Activated T-cell treated with anti-CD3 and anti-CD28 coated beads, Interleukin-2, amount 50 U/mL, for 48 hours (primary cell): ENCODE measurements at places on chromosomes 11 and 22.

DNA sequence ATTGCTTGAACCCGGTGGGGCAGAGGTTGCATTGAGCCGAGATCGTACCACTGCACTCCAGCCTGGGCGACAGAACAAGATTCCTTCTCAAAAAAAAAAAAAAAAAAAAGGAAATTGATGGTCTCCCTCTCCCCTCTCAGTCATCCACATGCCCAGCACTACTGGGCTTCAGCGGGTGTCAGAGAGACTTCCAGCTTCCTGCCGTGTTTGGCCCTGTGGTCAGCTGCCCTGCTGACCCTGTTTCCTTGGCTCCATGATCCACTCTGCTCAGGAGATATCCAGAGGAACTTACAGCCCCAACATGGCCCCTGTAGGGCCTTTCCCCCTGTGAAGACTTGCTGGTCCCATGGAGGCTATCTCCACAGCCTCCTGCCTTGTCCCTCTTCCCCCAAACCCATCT lies 6.1 kb upstream of the PNPLA3 start:
- DNase-seq = no peak

GRCh38 chr11:66646828-66647227 lies 8.3 kb downstream of the RBM4 start:
- DNase-seq = no peak

DNA sequence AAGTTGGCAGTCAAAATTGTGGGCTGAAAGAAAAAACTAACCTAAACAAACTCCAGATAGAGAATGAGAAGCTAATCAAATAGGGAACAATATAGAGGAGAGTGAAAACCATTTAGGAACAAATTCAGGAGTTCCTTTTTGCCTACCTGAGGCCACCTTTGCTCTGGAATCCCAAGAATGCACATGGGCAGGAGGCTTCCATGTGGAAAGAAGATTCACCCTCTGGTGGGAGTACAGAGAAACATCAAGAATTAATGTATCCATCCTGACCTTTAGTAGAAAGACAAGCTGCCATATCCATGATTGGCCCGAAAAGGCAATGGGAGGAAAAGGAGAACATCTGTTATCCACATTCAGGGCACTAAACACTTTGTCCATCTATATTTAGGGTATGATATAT lies 35.0 kb upstream of the MRGPRX1 start:
- DNase-seq = no peak

GRCh38 chr11:119091966-119092879 lies 7.5 kb downstream of the HMBS start:
- peak; percentile 31 for DNase-seq

DNA sequence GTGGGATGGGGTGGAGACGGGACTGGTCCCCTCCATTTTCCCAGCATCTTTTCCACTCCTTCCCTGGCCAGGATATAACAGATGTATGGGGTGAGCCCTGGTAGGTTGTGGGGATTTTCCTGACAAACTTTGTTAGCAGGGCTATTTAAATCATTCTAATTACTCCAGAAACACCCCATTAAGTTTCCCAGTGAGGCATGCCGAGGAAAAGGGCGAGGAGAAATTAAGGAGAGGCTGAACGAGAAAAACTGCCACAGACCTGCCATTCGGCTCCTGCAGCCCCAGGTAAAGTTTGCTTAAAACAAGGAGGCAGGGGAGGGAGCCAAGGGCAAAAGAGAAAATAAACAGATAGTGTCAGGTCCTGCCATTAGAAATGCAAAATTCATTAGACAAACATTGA lies 428.2 kb downstream of the BUD13 start:
- no peak for DNase-seq

- DNase-seq = no peak
Measured at GRCh38 chr11:71189768-71190315, 62.5 kb downstream of the SHANK2 start.

DNA sequence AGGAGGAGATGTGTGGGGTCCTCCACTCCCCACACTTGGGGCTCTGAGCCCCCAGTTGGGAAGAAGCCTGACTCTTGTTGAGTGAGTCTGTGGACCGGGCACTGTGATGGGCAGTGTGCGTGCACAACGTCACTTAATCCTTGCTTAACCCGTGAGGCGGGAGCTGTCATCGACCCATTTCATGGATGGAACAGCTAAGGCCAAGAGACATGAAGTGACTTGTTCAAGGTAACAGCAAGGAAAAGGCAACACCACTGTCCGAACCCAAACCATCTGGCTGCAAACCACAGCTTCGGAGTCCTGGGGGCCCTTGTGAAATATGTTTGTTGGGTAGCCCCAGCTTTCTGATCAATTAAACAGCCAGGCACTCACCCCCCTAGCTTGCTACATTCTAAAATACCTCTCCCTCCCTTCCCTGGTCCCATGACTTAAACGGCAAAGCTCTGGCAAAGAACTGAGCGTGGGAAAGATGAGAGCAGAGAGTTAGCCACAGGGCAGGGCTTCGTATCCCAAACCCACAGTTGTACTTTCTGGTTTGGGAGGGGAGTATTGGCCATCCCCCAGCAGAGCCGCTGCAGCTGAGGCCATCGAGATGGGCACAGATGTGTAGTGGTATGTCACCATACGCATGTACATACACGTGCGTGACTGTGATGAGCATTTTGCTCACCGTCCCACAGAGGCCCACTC lies 26.3 kb downstream of the FADS2 start:
- DNase-seq = no peak

DNA sequence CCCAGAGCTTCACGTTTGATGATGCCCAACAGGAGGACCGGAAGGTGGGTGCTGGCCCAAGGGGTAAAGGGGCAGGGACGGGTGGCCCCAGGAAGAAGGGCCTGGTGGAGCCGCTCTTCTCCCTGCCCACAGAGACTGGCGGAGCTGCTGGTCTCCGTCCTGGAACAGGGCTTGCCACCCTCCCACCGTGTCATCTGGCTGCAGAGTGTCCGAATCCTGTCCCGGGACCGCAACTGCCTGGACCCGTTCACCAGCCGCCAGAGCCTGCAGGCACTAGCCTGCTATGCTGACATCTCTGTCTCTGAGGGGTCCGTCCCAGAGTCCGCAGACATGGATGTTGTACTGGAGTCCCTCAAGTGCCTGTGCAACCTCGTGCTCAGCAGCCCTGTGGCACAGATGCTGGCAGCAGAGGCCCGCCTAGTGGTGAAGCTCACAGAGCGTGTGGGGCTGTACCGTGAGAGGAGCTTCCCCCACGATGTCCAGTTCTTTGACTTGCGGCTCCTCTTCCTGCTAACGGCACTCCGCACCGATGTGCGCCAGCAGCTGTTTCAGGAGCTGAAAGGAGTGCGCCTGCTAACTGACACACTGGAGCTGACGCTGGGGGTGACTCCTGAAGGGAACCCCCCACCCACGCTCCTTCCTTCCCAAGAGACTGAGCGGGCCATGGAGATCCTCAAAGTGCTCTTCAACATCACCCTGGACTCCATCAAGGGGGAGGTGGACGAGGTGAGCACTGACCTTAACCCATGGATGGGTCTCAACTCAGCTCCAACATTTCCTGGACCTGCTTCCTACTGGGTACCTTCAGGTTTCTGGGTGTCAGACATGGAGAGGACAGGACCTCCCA lies 2.0 kb downstream of the RIC8A start:
- no peak for DNase-seq

GRCh38 chr22:22048981-22049531 lies 66.5 kb upstream of the TOP3B start:
- DNase-seq = no peak

GRCh38 chr11:111793863-111794262 lies 27.7 kb upstream of the PPP2R1B start:
- DNase-seq = no peak

- DNase-seq = peak; percentile 45
Measured at GRCh38 chr22:39205344-39206021, 39.3 kb downstream of the PDGFB start.

GRCh38 chr11:17978553-17979287 lies 34.1 kb downstream of the SERGEF start:
- DNase-seq = peak; percentile 32

DNA sequence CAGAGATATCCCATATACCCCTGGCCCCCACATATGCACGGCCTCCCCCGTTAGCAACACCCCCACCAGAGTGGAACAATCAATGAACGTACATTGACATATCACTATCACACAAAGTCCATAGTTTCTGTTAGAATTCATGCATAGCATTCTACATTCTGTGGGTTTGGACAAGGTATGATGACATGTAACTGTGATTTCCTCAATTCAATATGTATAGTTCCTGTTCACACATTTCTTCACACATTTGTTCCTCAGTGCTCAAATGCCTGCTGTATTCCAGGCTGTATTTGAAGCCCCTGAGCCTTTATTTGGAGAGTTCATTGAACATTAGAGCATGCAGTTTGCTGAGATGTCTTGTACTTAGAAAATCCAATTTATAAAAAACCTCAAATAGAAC lies 69.9 kb downstream of the PTPRJ start:
- DNase-seq = no peak

DNA sequence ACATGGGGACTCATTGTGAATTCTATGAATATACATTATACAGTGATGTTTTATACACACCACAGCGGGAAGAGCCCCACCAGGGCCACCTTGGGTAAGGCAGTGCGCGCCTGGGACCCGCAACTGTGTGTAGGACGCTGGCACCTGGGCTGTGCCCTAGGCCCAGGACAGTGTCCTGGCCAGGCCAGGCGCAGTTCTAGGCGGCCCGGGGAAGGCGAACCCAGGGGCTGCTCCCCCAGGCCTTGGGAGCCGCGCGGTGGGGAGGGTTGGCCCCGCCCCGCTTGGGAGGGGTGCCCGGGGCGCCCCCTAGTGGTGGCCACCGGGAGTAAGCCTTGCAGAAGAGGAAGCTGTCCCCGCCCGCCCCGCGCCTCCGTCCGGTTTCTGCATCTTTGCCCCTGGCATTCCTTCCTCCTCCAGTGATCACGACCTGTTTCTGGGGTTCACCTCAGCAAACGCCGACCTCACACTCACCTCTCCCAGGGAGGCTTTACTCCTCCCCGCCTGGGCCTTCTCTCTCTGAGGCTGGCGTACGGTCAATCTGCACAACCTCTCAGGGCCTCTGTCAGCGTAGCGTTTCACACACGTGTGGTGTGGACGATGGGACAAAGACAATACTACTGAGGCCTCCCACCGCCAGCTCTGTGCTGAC lies 9.5 kb upstream of the EHD1 start:
- DNase-seq = peak; percentile 92

- no peak for DNase-seq
Measured at GRCh38 chr22:47167056-47167455, 404.6 kb downstream of the TBC1D22A start.

DNA sequence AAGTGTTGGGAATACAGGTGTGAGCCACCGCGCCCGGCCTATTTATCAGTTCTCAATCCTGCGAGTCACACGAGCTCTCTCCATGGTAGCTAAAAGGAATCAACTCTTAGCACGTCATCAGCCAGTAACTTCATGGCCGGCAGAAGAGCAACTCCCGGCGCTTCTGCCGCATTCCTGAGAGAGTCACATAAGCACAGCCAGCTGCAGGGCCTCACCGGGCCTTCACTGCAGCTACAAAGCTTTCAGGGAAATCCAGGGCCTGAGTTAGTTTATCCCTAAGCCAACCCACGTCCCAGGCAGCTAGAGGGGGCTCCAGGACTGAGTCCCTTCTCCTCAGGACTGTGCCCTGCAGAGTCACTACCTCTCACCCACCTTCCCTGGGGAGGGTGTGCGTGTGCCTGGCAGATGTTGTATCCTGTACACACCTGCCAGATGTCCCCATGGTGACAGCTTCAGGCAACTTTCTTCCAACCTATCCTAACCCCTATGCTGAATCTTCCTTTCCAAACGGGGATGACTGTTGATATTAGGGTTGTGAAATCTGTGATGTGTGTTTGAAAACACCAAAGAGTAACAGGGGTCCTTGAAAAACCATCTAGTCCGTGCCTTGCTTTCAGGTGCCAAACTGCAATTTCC lies 45.9 kb upstream of the ARFGAP3 start:
- DNase-seq = no peak

- DNase-seq = no peak
Measured at GRCh38 chr11:110000031-110000502, 93.1 kb upstream of the ZC3H12C start.

DNA sequence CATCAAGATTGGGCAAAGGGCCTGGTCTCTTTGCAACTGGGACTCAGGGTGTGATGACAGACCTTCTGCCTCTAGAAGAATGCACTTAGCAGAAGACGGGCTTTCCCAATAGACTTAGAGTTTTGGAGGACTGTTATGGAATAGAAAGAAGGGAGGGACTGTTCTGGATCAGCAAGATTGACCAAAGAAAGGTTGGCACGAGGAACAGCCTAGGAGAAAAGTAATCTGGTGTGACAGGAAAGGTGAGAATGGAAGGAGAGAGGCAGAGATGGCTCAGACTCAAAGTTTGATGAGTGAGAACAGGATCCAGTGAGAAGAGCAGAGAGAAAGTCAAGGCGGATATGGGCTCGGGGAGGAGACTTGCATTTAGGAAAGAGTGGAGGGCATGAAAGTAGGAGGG lies 23.0 kb upstream of the TMEM45B start:
- no peak for DNase-seq

DNA sequence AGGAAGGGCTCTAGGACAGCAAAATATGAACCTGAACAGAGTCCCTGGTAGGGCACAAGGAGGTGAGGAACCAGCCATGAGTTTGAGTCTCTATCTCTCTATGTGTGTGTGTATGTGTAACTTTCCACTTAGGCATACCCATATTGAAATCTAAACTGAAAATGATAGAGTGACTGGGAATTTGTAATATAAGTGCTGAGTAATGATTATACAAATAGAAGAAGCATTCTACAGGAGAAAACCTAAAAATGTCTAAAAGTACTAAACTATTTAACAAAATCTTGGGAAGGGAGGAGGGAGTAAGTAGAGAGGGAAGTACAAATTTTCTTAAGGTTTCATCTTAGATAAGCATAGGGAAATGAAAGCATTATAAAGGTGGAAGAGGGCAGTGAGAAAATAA lies 97.1 kb upstream of the ZC3H12C start:
- DNase-seq = no peak

GRCh38 chr11:67267188-67268080 lies 1.2 kb downstream of the GRK2 start:
- peak; percentile 56 for DNase-seq

DNA sequence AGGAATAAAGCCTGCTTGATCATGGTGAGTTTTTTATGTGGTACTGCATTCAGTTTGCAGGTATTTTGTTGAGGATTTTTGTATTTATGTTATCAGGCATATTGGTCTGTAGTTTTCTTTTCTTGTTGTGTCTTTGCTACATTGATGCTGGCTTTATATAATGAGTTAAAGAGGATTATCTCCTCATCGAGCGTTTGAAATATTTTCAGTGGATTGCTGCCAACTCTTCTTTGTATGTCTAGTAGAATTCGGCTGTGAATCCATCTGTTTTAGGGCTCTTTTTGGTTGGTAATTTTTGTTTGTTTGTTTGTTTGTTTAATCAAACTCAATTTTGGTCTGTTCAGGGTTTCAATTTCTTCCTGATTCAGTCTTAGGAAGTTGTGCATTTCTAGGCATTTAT lies 758.4 kb downstream of the KCNA4 start:
- DNase-seq = no peak

GRCh38 chr11:34731603-34732002 lies 110.7 kb downstream of the EHF start:
- no peak for DNase-seq

DNA sequence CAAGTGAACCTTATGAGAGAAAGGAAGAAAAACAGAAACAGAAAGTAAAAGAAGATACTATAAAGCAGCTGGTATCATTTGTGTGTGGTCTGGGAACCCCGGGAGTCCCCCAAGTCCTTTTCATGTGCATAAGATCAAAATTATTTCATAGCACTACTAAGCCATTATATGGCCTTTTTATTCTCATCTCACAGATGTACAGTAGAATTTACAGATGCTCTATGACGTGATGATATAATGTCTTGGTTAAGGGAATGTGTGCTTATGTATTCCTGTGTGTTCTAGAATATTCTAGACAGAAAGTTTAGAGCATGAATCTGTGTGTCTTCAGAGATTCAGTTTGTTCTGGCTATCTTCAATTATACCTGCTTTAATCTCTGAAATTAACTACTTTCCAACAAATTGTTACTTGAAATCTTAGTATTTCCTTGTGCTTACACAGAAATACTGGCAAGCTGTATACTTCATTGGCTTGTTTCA lies 8.6 kb upstream of the TPP1 start:
- DNase-seq = no peak
